Endothelial cell of umbilical vein (primary cell): ENCODE measurements at places on chromosomes 6 and 20.

- H3K36me3 ChIP-seq: peaks cover 9% of the 10 kb centered on the region
- H3K4me1 ChIP-seq: no peaks in the 10 kb centered on the region
- no peak overlapping the region for H3K4me3 ChIP-seq
- DNase-seq: no peak
These were observed 68.3 kb upstream of the TRAF3IP2 start for GRCh38 chr6:111673937-111674336.

- no peak overlapping the region for H3K27ac ChIP-seq
- peaks cover 5% of the 10 kb centered on the region for H3K27me3 ChIP-seq
- H3K36me3 ChIP-seq: no peaks in the 10 kb centered on the region
- H3K4me1 ChIP-seq: no peaks in the 10 kb centered on the region
- DNase-seq: no peak
These were observed 5.4 kb upstream of the FAM210B start for GRCh38 chr20:56353356-56353755.

- no peaks in the 10 kb centered on the region for H3K27me3 ChIP-seq
- H3K36me3 ChIP-seq: no peaks in the 10 kb centered on the region
- no peak overlapping the region for H3K4me3 ChIP-seq
- H3K4me1 ChIP-seq: no peaks in the 10 kb centered on the region
- no peak overlapping the region for H3K27ac ChIP-seq
- DNase-seq: no peak
These were observed 481.1 kb downstream of the TFAP2B start for GRCh38 chr6:51299621-51300380.

DNA sequence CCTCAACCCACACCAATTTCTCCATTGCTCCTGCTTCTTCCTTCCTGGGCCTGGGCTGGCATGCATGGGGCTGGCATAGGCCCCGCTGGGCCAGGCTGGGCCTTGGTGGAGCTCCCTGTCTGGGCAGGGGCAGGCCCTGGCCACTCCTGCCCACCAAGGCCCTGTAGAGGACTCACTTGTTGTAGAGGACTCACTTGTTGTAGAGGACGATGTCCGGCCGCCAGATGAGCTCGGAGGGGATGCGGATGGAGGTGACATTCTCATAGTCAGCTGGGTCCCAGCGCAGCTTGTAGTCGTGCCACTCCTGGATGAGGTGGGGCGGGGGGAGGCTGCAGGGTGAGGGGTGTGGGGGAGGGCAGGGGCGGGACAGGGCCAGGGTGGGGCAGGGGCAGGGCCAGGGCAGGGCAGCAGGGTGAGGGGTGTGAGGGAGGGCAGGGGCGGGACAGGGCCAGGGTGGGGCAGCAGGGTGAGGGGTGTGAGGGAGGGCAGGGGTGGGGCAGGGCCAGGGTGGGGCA is 5.3 kb downstream of the CHRNA4 start:
- H3K27me3 ChIP-seq: peaks cover 8% of the 10 kb centered on the region
- no peak overlapping the region for H3K27ac ChIP-seq
- DNase-seq: no peak
- H3K4me1 ChIP-seq: no peaks in the 10 kb centered on the region

- H3K4me1 ChIP-seq: peaks cover 3% of the 10 kb centered on the region
- H3K36me3 ChIP-seq: no peaks in the 10 kb centered on the region
- H3K27ac ChIP-seq: no peak overlapping the region
- no peak overlapping the region for H3K4me3 ChIP-seq
- H3K27me3 ChIP-seq: no peaks in the 10 kb centered on the region
These were observed 5.9 kb upstream of the PTPN1 start for GRCh38 chr20:50504231-50504823.

DNA sequence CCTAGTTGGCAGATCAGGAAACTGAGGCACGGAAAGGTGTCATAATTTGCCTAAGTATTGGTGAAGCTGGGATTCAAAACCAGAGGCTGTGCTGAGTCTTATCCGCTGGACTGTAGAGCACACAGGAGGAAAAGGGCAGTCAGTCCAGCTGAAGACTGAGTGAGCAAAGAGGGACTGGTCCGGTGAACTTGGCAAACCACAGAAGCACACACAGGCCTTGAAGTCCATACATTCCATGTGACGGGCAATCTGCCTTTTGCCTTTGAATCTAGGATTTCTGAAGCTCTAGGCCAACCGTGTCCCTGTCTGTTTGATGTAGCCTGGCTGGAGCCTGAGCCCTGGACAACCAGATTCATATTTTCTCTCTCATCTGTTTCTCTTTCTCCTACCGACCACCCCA is 34.3 kb upstream of the EPB41L1 start:
- DNase-seq: no peak
- no peak overlapping the region for H3K27ac ChIP-seq
- no peaks in the 10 kb centered on the region for H3K36me3 ChIP-seq
- H3K4me1 ChIP-seq: no peaks in the 10 kb centered on the region
- H3K27me3 ChIP-seq: peaks cover 14% of the 10 kb centered on the region

GRCh38 chr6:33344701-33345697 is 27.5 kb upstream of the ZBTB22 start:
- H3K27me3 ChIP-seq: no peaks in the 10 kb centered on the region
- H3K27ac ChIP-seq: no peak overlapping the region
- no peaks in the 10 kb centered on the region for H3K4me1 ChIP-seq

GRCh38 chr20:37999526-38000263 is 33.6 kb downstream of the TTI1 start:
- peaks cover 21% of the 10 kb centered on the region for H3K4me1 ChIP-seq
- no peaks in the 10 kb centered on the region for H3K27me3 ChIP-seq
- H3K4me3 ChIP-seq: no peak overlapping the region

- no peak overlapping the region for H3K27ac ChIP-seq
- no peaks in the 10 kb centered on the region for H3K4me1 ChIP-seq
- H3K27me3 ChIP-seq: no peaks in the 10 kb centered on the region
These were observed 150.8 kb downstream of the TMEM200A start for GRCh38 chr6:130516604-130517003.

GRCh38 chr6:152636609-152637295 is 410 bp downstream of the SYNE1 start:
- peak; percentile 10 for DNase-seq
- peaks cover 4% of the 10 kb centered on the region for H3K27me3 ChIP-seq
- peak overlapping the region; percentile 40 for H3K4me3 ChIP-seq
- peaks cover 10% of the 10 kb centered on the region for H3K4me1 ChIP-seq
- no peaks in the 10 kb centered on the region for H3K36me3 ChIP-seq

DNA sequence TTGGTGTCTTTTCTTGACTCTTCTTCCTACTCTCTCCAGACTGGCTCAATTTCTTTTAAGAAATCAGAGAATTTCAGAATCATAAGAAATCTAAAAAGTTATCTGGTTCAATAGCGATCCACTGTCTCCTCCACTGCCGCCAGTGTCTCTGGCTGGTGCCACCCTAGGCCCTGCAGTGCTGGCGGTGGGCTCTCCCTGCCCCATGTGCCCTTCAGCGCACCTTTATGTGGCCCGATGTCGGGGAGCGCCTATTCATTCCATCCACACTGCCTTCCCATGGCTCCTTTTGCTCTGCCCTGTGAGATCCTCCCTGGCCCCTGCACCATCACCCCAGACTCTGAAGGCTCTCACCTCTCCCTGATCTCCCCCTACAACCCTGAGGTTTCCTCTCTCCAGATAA is 62.8 kb downstream of the TBXT start:
- H3K4me3 ChIP-seq: no peak overlapping the region
- DNase-seq: no peak
- no peak overlapping the region for H3K27ac ChIP-seq
- H3K4me1 ChIP-seq: no peaks in the 10 kb centered on the region
- H3K36me3 ChIP-seq: no peaks in the 10 kb centered on the region

GRCh38 chr6:136995521-136995920 is 49.2 kb downstream of the IL20RA start:
- no peak for DNase-seq
- H3K27me3 ChIP-seq: peaks cover 15% of the 10 kb centered on the region
- no peak overlapping the region for H3K27ac ChIP-seq
- H3K36me3 ChIP-seq: no peaks in the 10 kb centered on the region
- H3K4me1 ChIP-seq: no peaks in the 10 kb centered on the region

GRCh38 chr6:141026504-141026903 is 1106.2 kb upstream of the GJE1 start:
- no peak for DNase-seq
- no peaks in the 10 kb centered on the region for H3K4me1 ChIP-seq
- no peak overlapping the region for H3K27ac ChIP-seq
- no peak overlapping the region for H3K4me3 ChIP-seq
- H3K27me3 ChIP-seq: no peaks in the 10 kb centered on the region

- no peak for DNase-seq
- H3K4me3 ChIP-seq: no peak overlapping the region
- H3K27ac ChIP-seq: no peak overlapping the region
- H3K36me3 ChIP-seq: no peaks in the 10 kb centered on the region
- H3K4me1 ChIP-seq: no peaks in the 10 kb centered on the region
These were observed 83.5 kb downstream of the SCML4 start for GRCh38 chr6:107740496-107741190.

DNA sequence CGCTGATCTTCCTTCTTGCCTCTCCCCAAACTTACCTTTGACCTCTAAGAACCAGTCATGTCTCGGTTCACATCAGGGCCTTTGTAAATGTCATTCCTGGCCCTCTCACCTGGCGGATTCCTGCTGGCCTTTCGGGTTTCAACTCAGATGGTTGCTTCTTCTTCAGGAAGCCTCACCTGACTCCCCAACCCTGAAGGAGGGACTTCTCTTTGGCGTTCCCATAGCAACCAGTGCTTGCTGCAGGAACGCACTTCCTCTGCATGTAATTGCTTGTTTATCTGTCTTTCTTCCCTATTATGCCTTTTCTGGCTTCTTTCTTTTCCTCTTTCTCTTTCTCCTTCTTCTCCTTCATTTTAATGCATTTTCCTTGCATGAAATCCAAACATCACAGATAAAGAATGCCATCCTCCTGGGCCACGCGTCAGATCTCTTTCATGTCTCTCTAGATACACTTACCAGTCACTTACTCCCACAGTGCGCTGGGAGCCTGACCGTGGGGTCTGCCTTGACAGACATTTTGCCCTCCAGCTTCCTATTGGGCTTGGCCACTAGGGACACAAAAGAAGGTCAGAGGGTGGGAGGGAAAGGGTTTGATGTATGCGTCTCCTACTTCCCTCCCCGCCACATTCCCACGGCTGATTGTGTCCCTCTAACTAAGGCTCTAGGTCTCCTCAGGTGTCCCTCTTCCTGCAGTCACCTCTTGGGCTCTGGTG is 295.7 kb upstream of the TSHZ2 start:
- no peak overlapping the region for H3K27ac ChIP-seq
- no peak for DNase-seq
- H3K4me3 ChIP-seq: no peak overlapping the region
- H3K4me1 ChIP-seq: no peaks in the 10 kb centered on the region
- no peaks in the 10 kb centered on the region for H3K27me3 ChIP-seq

- H3K27me3 ChIP-seq: no peaks in the 10 kb centered on the region
- DNase-seq: no peak
- no peak overlapping the region for H3K27ac ChIP-seq
- no peaks in the 10 kb centered on the region for H3K4me1 ChIP-seq
- H3K36me3 ChIP-seq: no peaks in the 10 kb centered on the region
These were observed 116.7 kb downstream of the SLC35F1 start for GRCh38 chr6:118023771-118024170.

DNA sequence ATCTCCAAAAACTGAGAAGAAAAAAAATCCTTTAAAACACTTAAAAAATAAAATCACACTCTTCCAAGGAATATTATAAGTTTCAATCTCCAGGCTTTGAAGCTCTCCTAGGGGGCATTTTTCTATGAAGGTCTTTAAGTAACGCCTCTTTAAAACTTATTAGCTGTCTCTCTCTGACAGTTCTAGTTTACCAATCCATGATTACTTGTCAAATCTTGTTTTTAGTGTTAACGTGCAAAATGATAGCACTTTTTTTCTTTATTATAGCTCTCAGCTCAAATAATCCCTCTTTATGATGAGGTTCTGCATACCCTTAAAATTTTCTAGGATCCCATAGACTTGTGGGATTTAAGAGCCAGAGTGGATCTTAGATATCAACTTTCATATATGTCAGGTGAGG is 369.0 kb downstream of the DOK5 start:
- H3K4me3 ChIP-seq: no peak overlapping the region
- no peak for DNase-seq
- no peaks in the 10 kb centered on the region for H3K27me3 ChIP-seq
- no peak overlapping the region for H3K27ac ChIP-seq
- H3K4me1 ChIP-seq: no peaks in the 10 kb centered on the region

GRCh38 chr6:5673019-5673790 is 333.5 kb downstream of the NRN1 start:
- H3K36me3 ChIP-seq: no peaks in the 10 kb centered on the region
- H3K4me3 ChIP-seq: no peak overlapping the region
- no peaks in the 10 kb centered on the region for H3K27me3 ChIP-seq
- no peak for DNase-seq
- no peak overlapping the region for H3K27ac ChIP-seq
